ENCODE measurements at places on chromosomes 11 and 22.
A peak's percentile ranks its signal among the peaks of the same experiment; 100 is the strongest.

GRCh38 chr22:43437871-43438475 is 26.2 kb downstream of the MPPED1 start:
- no peak for ATAC-seq

- ATAC-seq, result no peak
Observed at GRCh38 chr11:128208329-128209137, 378.8 kb downstream of the ETS1 start.

DNA sequence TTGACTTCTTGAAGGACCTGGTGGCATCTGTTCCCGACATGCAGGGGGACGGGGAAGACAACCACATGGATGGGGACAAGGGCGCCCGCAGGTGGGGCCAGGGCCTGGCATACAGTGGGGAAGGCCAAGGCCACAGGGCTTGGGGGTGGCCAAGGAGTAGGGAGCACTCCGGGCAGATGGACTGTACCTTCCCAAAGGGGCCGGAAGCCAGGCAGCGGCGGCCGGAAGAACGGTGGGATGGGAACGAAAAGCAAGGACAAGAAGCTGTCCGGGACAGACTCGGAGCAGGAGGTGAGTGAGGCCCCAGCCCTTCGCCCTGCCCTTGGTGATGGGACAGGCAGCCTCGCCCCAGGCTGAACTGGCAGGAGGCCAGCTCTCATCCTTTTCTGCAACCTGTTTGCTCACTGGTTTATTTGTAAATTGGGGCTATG is 1.2 kb downstream of the DRAP1 start:
- no peak for ATAC-seq

DNA sequence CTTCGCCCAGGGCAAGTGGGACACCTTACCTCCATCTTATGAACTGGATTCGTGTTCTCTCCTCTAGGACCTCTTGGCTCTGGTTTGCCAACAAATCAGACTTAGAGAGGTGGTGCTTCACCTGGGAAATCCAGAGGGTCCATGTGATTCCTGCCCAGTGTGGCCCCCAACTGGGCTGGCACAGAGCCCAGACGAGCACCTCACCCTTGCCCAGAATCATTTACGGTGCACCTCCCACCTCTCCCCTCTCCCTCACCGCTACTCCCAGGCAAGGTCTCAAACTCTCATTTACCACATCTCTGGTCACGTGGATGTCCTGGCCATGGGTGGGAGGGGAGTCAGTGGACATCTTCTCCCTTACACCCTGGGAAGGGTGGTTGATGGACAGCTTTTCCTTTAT is 1.1 kb downstream of the SPATA19 start:
- ATAC-seq, result peak; percentile 31

GRCh38 chr22:31230871-31231621 is 18.9 kb downstream of the LIMK2 start:
- no peak for ATAC-seq

DNA sequence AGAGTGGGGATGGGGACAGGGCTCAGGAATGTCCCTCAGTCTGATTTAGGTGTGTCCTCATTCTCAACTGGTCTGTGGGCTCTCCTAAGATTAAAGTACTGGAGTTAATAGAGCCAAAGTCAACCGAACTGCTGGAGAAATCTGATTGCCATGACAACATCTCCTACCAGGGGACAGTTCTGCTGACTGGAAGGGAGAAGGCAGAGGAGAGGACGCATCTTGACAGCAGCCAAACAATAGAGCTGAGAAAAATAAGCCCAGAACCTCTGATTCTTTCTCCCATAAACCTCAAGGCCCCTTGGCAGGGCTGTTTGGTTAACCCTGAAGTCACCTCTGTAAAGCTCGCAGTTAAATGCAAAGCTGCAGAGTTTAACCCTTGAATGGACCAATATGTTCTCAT is 2.8 kb downstream of the KCTD14 start:
- no peak for ATAC-seq

DNA sequence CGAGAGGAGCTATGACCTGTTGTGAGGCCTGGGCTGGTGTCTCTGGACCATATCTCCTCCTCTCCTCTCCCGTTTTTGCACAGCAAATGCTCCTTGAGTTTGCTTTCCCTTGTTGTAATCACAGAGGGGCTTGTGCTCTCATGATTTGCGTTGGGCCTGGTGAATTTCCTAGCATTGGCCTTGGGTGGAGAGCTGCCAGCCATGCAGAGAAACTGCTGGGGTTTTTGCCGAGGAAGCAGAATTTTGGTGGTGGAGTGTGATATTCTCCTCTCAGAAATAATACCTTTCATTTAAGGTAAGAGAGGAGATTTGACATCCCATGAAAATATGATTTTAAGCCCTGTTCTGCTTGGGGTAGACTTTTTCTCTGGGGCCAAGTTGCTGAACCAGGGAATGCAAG is 175.7 kb upstream of the CADM1 start:
- no peak for ATAC-seq

GRCh38 chr22:48939441-48940265 is 888.0 kb downstream of the BRD1 start:
- no peak for ATAC-seq

DNA sequence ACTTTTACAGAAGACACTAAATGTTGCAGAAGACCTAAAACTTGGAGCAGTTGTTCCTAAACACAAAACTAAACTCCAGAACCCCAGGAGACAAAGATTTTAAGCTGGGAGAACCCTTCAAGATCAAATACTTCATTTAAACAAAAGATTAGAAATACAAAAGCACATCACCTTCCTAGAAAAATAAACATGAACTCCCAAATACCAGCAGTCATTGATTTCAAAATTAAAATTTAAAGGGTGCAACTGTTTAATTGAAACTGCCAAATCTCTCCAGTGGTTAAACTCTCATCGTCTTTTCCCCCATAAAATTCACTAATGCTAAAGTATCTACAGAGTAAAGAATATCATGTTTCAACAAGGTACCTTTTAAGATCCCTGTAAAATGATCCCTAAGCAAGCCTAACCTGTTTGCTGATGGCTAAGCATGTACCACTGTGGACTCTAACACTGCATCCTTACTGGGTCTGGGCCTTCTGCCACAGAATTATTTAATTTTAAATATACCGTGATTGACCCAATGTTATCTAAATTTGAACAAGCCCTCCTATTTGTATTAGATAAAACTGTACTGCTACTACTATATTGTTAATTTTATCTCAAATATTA is 53.7 kb upstream of the CCDC34 start:
- no peak for ATAC-seq

- no peak for ATAC-seq
Observed at GRCh38 chr22:46626911-46627805, 7.0 kb downstream of the GRAMD4 start.

DNA sequence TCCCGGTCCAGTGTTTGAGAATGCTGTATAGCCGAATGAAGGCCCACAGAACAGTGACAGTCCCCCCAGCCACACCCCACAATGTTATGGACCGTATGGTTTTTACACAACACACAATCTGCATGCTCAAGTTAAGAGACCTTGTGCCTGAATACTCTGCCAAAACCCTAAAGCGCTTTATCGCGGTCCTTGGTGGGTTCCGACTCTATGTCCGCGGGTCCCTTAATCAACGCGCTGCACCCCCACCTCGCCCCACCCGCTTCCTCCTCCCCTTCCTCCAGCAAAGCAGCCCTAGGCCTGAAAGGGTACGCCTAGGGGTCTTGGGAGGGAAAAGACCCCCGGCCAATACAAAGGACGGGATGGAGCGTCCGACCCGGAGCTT is 442 bp downstream of the COPB1 start:
- peak; percentile 60 for ATAC-seq

DNA sequence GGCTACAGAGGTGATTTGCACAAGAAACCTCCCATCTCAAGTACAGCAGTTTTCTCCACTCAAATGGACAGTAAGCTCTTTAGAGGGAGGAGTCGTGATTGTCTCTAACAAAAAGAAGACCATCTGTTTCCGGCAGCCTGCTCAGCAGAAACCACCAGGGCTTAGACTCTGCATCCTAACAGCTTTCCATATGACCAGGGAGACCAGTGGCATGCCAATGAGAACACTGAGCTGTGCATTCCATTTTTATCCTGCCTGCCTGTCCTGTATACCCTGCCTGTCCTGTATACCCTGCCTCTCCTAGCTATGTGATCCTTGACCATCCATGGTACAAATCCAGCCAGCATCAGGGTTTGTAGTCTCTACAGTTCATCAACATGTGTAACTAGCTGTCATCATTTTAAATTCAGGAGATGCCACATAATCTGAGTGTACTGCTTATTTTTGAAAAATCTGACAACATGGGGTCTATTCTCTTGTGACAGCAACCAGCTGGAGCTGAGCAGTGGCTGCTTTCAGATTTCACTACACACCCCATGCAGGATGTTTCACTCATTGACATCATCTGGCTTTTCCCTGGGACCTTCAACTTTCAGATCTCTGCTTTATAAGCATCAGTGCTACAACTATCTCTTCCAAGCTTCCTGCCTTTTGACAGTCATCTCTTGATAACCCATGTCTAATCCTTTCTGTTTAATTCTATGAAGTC is 50.5 kb upstream of the POU2AF2 start:
- no peak for ATAC-seq

GRCh38 chr11:105368711-105369110 is 229.1 kb upstream of the CARD18 start:
- ATAC-seq, result no peak

- ATAC-seq, result no peak
Observed at GRCh38 chr11:44789496-44789895, 62.7 kb downstream of the TSPAN18 start.

GRCh38 chr11:43943372-43943930 is 1.0 kb downstream of the C11orf96 start:
- ATAC-seq, result no peak

DNA sequence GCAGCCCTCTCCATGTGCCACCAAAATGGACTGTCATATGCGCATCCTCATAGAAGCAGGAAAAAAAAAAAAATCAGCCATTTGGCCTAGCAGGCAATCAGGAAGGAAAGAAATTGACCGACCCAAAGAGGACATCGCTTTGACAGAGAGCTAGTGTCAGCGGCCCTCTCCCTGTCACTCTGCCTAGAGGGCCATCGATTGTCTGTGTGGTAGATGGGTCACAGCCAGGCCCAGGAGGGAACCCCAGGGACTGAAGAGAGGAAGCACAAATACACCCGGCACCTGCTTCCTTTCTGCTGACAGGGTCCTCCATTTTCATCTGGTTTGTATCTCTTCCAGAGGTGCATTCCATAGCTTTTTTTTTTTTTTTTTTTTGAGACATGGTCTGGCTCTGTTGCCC is 21.8 kb downstream of the VPS37C start:
- ATAC-seq, result no peak

DNA sequence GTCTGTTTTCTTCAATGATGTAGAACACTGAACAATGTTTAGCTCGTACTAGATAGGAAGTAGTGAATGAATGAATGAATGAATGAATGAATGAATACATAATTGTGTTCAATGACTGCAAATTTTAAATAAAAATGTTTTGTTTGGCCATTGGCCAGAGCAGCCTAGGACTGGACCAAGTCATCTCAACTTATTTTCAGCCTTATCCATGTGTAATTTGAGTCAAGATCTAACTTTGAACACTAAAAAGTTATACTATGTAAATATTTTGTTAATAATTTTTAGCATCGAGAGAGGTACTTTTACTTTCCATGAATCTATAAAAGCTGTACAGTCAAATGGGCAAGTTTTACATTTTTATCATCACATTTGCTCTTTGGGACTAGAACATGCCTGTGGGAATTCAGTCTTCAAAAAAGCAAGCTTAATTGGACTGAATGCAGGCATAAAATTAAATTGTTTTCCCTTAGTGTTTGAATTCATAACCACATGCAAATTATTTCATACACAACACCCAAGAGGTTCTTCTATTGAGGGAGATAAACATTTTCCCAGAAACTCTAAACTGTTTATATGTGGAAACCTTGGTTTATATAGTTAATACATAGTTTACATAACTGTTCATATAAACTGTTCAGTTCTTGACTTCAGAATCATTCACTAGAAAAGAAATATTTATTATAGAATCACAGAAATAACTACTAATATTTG is 222.1 kb upstream of the ANO3 start:
- ATAC-seq, result no peak

DNA sequence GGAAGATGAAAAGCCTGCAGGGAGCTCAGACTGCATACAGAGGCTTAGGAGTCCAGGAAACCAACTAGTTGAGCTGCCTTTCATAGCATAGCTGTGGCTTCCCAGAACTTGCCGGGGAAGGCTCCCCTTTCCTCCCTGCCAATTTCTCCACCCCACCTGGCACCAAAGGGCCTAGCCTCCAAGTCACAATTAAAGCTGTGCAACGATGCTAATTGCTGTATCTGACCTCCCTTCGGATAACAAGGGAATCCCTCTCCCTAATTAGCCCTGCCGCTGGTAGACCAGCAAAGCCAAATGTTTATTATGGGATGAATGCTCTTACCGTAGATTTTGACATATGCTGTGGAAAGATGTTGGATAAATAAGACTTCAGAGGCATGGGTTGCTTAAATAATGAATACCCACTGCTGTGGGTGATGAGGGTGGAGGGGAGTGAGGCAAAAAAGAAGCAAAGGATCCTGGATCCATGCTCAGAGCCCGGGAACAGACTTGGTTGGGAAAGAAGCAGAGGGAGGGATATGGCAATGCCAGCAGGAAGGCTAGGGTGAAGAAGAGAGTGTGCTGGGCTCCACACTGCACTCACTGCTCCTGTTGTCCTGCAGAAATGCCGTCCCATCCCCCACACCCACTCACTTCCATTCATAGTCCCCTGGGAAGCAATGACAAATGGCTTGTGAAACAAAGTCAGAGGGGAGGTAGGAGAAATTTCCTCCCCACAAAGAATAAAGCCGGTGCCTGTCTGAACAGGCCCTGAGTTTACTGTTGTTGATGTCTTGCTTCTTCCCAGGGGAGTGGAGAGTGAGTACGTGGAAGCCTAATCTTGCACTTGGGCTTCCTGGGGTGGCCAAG is 608.1 kb upstream of the CADM1 start:
- no peak for ATAC-seq

GRCh38 chr11:69642549-69642912 is 1.6 kb downstream of the CCND1 start:
- peak; percentile 60 for ATAC-seq

DNA sequence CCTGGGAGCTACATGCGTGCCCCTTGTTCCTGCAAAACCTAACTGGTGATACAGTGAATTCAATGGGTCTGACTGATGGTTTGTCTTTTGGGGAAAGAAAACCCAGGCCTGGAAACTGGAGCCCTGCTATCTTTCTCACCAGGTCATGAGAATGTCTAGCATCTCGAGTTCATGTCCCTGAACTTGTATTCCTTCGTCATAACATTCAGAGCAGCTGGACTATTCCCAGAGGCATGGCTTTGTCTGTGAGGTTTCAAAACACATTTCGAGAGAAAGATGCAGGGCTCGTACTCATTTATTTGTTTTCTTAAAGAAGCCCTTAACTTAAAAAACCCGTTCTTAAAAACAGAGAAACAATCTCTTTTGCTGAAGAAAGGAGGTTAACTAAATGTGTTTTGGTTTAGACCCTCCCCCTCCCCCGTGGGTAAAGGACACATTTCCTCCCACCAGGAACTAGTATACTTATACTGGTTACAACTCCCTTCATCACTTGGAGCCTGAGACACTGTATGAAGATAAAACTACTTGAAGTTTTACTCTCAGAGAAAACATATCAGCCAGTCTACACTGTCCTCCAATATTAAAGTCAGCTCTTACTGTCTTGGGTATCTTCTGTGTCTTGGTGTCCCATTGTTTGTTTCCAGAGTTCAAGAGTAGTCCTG is 43.2 kb downstream of the ME3 start:
- no peak for ATAC-seq

GRCh38 chr22:44445307-44445680 is 52.7 kb downstream of the RTL6 start:
- ATAC-seq, result no peak
